ENCODE measurements at places on chromosomes 3 and 15.
A peak's percentile ranks its signal among the peaks of the same experiment; 100 is the strongest.

DNA sequence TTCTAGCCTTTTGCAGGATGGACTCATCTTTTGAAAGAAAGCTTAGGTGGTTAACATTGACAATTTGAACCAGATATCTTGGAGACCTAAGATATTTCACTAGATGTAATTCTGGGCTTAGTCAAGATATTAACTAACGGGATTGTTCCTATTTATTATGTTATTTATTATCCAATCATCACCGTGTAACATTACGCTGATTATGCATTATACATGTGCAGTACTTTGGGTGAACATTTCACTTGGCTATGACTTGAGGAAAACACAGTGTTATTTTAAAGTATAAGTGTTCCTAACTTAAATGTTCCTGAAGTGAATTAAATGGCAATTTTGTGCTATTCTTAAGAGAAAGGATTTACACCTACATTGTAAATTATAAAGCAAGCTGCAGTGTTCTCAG lies 574.5 kb upstream of the KCNMB2 start:
- no peak for DNase-seq

DNA sequence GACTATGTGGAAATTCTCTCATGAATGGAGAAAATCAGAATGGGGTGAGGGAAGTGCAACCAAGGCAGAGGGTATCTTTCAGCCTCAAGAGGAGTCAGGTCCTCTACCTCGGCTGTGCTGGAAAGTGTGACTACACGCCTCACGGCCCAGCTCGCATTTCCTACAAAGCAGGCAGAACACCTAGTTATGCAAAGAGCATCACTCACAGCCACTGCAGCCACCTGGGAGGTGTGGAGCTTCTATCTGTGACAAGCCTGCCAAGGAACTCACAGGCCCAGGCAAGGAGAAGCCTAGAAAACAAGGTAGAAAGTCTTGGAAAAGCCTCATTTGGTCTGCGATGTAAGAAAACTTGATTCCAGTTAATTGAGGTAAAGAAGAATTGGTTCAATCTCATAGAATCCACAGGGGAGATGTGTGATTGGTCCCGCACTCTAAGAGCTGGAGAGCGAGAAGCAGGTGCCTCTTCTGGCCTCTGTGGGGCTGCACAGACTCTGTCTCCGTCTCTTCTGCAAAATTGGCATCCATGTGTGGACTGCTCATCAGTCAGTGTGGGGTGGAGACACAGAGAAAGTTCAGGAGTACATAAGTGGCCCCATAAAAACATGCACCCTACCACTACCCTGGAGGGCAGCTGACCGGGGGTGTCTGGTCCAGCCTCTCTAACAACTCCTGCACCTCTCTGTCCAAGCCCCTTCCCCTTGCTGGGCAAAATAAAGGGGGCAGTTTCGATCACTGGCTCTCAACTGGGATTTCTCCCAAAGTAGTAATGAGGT lies 76.8 kb downstream of the TAMM41 start:
- DNase-seq: no peak

DNA sequence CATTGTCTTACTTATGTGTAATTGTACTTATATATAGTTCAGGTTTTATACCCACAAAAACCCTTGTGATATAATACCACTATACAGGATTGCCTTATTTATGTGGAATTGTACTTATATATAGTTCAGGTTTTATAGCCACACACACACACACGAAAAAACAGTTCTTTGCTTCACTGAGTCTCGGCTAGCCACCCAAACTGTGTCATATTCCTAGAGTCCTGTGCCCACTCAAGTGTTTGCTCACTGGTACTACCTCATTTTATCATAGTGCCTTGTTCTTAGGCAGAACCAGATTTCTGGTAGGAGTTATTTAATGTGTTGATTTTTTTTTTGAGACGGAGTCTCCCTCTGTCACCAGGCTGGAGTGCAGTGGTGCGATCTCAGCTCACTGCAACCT lies 12.5 kb downstream of the RASA2 start:
- no peak for DNase-seq

DNA sequence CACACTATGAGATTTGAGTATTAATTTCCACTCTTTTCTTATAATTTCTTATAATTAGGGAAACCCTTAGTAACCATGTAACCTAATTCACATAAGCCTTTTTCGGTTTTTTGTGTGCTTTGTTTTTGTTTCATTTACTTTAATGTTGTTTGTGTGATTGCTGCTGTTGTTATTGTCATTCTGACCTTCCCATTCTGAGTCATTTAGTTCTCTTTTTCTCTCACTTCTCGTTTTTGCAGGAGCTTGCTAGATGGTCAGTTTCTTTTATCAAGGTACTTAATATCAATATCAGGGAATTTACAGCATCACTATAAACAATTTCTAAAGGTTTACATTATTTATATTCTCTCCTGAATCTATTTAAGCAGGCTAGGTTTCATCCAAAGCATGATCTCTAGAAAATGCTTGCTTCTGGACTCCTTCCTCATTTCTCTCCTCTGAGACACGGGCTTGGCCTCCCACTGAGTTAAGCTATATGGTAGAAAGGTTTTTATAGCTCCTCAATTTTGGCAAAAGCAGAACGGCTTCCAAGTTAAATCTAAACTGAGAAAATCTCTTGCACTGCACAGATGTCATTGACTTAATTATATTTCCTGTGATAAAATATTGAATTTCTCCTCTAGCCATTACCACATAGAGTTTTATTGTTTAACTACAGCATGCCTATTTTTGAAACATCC lies 534.2 kb downstream of the NSUN3 start:
- no peak for DNase-seq

DNA sequence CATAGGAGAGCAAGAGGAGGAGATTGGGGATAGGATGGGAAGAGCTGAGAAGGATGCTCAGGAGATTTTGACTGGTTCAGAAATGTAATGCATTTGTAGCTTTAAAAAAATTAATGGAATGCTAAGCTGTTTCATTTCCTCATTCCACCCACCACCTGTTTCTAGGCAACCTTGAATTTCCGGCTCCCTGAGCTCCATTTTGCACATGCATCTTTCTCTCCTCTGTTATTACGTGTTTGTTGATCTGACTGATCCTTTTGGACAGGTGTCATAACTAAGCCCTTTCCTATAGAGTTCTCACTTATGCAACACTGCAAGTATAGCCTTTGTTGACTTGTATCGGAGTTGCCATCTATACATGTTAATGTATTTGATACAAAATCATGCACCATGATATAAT lies 4.3 kb downstream of the TMPRSS7 start:
- DNase-seq: peak; percentile 7

DNA sequence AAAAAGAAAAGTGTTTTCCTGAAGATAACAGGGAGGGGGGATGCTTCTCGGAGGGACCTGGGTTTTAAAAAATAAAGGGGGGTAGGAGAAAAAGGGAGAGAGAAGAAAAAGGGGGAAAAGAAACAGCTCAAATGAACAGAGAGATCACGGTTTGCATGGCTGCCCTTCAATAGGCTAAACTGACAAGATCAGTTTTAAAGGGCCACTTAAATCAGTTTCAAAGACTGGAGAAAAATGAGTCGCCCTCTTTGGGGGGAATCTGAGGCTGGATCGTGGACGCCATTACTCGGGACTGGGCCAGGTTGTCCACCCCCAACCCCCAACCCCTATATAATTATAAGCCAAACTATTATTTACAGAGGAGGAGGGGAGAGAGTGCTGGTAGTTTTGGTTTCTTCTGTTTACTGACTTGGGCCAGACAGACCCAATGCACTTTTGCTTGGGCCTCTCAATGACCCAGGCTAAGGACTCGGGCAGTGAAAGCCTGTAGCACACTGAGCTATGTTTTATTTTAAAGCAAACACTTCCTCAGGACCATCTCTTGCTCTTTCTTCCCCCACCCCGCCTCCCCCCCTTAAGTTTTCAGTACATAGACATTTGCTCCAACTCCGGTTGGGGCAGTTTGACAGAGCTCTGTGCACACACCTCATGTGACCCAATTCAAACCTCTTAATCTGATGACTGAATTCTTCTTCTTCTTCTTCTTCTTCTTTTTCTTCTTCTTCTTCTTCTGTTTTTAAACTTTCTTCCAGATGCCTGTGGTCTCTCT lies 6.3 kb downstream of the NR2F2 start:
- DNase-seq: no peak

DNA sequence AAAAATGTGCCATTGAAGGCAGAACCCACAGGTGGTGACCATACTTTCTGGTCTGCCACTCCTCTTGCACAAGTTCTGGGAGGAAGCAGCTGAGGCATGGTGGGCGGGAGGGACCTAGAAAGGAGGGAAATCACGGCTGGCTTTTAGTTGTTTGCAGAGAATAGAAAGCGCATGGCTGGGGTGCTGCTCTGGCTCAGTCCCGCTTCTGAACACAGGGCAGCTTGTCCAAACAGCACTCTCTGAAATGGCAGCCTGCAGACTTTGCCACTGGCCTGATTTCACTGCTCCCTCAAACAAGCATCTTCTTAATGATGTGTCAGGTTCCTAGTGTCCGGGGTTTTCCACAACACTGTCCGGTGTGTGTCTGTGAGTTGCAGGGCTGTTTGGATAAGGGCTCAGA lies 76.7 kb downstream of the AAGAB start:
- DNase-seq: no peak

DNA sequence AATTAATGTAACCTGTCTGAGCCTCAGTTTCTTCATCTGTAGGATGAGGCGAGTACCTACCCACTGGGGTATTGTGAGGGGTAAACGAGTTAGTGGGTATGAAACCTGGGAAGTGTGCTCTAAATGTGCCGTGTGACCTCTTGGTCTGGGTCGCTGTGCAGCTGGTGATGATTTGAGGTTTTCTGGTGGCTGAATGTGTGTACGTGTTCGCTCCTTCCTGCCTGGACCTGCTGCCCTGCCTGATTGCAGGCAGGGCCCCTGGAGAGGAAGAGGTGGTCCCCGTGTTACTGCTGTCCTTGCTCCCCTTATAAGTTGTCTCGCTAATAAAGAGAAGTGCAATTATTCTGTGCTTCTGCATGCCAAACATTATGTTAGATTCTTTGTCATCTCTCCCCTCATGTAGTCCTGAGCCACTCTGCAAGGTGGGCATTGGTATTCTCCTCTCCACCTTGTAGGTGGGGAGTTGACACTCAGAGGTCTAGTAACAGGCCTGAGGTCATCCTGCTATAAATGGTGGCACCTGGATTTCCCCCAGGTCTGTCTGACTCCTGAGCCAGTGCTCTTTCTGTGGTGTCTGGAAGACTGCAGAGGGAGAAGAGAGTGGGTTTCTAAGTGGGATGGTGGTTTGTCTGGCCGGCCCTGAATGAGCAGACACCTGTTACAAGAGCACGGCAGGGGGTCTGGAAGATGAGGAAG lies 15.7 kb downstream of the PDIA5 start:
- no peak for DNase-seq

- DNase-seq: no peak
These were observed at the start of gene PTPN9 for GRCh38 chr15:75578948-75579920. Gene PTPN9 (minus strand): TSS chr15:75579315. CDS start chr15:75578776, 539 bp downstream.

GRCh38 chr3:54356261-54357045 lies 234.1 kb downstream of the CACNA2D3 start:
- no peak for DNase-seq

GRCh38 chr3:130470126-130470525 lies 46.9 kb upstream of the COL6A6 start:
- no peak for DNase-seq

DNA sequence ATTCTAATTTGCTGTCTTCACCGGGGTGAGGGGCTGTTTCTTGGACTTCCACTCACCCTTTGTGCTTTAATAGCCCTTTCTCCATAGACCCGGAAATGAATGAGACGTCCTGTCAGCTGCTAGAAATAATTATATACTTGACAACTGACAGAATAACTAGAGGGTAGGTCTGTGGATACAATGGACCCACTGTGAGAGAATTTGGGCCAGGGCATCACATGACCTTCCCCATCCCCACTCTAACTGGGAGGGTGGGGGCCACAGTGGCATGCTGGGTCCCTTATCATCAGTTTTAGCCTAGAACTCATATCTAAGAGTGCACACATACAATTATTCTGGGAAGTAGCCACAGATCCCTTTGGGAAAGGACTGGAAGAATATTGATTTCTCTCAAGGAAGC lies 25.9 kb upstream of the MINAR1 start:
- DNase-seq: no peak

- no peak for DNase-seq
These were observed 681 bp downstream of the PIK3CB start for GRCh38 chr3:138833899-138834595.

- no peak for DNase-seq
These were observed 103.2 kb upstream of the PPP2R3A start for GRCh38 chr3:135862361-135862760.

GRCh38 chr3:128993461-128994172 lies at the start of gene CFAP92:
Gene CFAP92 (minus strand): TSS chr3:128994076. CDS start chr3:128993304, 772 bp downstream.
- DNase-seq: no peak

All from keratinocyte (primary cell).